ENCODE measurements at places on chromosomes 3 and 15.

DNA sequence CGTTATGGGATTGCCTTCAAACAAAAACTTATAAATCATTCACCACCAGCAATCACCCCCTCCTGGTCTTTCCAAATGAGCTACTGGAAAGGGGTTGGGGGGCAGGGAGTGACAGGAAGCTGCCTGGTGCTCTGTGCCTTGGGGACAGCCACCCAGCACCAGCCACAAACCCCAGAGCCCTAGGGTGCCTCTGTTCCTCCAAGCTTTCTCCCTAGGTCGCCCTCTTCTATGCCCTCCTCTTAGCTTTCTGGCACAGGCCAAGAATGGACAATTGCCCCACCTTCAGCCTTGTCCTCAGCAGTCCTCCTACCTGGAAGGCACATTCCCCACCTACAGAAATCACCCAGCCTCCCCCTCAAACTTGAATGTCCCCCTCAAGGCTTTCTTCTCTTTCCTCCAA lies 3.3 kb downstream of the OXTR start:
- no peak for DNase-seq

GRCh38 chr3:50519471-50520089 lies 16.1 kb upstream of the CACNA2D2 start:
- peak; percentile 49 for DNase-seq

GRCh38 chr3:47581422-47581821 lies 2.8 kb upstream of the CSPG5 start:
- no peak for DNase-seq

DNA sequence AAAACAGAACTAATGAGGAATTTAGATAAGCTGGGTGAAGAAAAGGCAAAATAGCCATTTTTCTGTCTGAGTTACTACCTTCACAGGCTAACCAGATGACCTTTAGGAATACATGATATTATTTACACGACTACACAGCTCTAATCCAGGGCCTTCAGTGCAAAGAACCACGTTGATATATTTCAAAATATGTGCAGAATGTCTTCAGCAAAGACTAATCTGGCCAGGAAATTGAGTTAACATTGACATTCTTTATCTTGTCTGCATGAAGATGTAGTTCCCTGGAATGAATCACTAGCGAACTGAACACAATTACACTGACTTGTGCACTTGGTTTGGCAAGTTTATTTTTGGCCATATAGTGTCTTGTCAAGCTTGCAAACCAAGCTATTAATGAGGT lies 41.5 kb downstream of the PDHB start:
- DNase-seq = no peak

DNA sequence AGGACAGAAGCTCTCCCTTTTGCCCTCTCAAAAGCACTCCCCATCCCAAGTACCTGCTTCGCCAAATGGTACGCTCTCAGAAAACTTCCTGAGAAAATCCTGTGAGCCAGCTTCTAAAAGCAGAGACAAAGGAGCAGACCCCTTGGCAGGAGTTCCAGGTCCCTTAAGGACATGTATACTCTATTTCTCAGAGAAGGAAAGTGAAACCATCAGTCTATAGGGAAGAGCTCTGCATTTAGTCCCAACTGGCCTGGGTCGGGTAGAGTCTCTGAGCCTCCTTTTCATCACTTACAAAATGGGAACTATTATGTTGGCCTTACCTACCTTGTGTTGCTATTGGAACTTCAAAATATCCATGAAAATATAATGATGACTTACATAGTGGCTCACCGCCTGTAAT lies 19.7 kb downstream of the DAPK2 start:
- DNase-seq = no peak

- no peak for DNase-seq
Measured at GRCh38 chr15:45784656-45785055, 149.8 kb downstream of the SQOR start.

DNA sequence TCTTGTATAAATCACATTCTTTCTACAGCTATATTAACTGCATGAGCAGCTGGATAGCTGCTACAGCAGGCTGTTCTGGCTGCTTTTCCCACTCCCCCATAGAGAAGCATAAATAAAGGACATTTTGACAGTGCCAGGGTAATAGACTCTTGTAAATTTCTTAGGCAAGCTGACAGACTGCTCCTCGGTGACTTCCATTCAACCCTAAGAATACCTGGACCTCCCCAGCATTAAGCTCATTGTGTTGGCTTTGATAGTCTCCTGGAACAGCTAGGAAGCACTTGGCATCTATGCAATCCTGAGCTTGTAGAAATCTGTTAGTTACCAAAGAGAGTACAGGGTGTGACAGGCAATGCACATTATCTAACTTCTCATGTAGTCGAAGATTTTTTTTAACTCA lies 475.4 kb downstream of the AGBL1 start:
- no peak for DNase-seq

DNA sequence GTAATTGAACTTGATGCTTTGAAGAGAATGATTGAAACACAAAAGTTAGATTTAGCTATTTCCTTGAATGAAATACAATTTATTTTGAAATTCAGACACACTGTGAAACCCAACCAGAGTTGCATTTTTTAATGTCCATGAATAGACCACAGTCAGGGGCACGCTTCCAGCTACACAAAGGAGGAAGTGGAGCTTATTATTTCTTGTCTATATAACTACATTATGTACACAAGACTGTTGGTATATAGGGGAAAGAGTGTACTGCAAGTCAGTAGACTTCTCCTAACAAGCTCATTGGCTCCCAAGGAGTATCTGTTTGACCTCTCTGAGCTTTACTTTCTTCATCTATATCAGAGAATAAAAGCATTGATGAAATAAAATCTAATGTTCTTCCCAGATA lies 326.2 kb downstream of the RYR3 start:
- DNase-seq = no peak

DNA sequence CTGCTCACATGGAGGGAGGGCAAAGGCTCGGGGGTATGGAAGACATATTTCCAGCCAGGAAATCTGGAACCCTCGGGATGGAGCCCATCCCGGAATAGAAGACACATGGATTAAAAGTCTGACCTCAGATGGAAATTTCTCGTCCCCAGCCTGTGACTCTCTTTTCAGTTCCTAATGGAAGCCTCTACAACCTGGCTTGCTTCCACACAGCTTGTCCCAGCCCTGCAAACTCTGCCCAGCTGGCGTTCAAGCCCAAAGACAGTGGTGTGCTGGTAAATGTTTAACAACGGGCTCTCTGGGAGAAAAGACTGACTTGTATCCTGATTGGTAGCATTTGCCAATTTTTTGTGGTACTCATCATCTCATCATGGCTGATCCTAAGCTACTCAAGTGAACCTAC lies 35.6 kb upstream of the TLE3 start:
- no peak for DNase-seq

DNA sequence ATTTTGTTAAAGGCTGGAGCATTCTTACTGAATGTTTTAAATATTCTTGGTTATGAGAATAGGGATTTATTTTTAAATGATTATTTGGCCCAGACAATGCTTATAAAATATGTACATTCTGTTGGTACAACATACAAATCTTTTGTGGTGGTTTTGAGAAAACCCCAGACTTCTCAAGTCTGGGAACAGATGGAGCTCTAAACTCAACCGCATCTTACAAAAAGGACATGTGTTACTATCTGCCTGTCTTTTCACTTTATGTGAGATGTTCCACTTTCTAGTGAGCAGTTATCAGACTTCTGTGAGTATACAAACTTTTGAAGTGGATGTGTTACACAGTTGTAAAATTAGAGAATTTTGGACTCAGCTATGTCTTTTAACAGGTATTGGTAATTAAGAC lies 135.5 kb upstream of the RBMS3 start:
- no peak for DNase-seq

DNA sequence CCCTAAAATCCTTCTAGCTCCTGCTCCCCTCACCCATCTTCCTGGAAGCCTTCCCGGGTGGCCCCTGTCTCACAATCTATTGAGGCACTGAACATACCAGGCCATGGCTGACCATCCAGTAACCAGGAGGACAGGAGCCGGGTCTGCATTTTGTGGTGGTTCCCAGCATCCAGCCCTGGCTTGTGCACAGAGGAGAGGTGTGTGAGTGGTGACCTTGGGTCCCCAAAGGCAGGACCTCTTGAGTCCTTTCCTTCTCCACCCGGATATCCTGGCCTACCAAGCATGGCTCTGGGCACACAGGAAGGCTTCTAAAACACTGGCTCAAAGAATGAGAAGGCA lies 7.8 kb downstream of the CSK start:
- no peak for DNase-seq

- DNase-seq = no peak
Measured at GRCh38 chr3:12452361-12453330, 31.6 kb upstream of the TSEN2 start.

GRCh38 chr3:77746048-77746447 lies 706.1 kb downstream of the ROBO2 start:
- DNase-seq = no peak

DNA sequence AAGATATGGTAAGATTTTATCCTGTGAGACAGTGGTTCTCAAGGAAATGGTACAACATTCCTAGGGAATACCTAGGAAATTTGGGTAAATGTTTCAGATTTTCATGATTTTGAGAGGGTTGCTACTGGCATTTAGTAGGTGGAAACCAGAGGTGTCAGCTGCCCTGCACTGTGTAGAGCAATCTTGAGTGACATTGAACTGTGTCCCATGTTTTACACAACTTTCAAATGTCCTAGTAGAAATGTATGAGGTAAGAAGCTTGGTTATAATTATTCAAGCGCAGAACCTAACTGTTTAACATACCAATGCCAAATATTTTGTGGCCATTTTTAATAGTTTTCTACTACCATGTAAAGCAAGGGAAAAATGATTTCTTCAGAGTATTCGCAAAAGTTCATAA lies 120.4 kb downstream of the GADL1 start:
- DNase-seq = no peak

GRCh38 chr3:25272090-25272489 lies 156.0 kb upstream of the RARB start:
- no peak for DNase-seq

GRCh38 chr3:181630853-181631252 lies 80.9 kb upstream of the SOX2 start:
- DNase-seq = no peak

GRCh38 chr15:76756381-76756780 lies 148.8 kb downstream of the SCAPER start:
- no peak for DNase-seq

- no peak for DNase-seq
Measured at GRCh38 chr3:143786219-143787191, 61.8 kb downstream of the SLC9A9 start.

- no peak for DNase-seq
Measured at GRCh38 chr15:40238532-40239403, at the start of gene PAK6. Gene PAK6, plus strand, starts transcription at chr15:40239063. Its CDS starts 25,723 bp downstream, at chr15:40264786.

DNA sequence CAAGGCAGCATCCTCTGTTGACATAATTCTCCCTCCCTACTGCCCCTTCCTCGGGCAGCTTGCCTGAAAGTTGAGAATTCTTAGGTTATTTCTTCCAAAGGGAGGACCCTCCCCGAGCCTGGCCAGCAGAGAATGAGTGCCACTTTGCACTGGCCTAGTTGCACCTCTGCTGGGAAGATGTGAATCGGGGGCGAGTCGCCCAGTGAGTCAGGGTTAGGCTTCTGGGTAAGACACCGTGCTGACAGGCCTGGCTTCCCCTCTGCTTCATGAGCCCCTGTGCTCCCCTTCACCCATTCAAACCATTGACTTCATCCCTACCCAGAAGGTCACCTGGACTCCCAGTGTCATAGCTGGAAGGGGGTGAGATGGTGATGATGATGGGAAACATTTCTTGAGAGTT lies 82.3 kb downstream of the AAGAB start:
- no peak for DNase-seq

DNA sequence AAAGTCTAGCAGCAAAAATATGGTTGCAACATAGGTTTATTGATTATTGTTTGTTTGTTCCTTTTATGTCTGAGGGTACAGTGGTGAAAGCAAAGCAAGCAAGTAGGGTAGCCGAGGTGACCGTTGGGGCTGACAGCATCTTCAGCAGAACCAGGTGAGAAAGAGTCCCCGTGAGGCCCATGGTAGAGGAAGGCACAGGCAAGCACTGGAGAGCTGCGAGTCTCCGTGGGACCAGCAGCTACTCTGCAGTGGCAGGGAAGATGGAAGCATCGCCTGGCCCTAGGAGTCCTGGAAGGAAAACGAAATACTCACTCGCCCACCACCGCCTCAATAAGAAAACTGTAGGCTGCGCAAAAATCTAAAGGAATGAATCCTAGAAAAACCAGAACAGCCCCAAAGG lies 25.3 kb upstream of the GABRA5 start:
- no peak for DNase-seq

- no peak for DNase-seq
Measured at GRCh38 chr3:168002786-168003368, 92.8 kb downstream of the GOLIM4 start.

DNA sequence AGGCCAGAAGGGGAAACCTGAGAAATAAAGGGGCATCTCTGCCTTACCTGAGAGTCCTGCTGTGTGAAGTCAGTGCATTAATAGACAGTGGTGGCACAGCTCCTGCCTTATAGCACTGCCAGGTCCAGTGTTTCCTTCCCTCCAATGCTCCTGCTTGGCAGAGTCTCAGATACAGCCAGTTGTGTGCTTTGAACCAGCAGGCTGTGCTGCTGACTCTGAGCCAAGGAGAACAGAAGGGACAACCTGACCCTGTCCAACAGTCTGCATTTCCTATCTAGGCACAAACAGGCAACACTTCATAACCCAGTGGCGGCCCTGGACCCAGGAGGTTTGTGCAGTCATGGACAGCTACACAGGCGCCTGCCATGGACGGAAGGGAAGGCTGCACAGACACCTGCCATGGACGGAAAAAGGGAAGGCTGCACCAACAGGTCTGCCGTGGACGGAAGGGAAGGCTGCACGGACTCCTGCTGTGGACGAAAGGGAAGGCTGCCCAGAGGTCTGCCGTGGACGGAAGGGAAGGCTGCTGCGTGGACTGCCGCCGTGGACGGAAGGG lies 33.9 kb upstream of the PLXNA1 start:
- DNase-seq = no peak

DNA sequence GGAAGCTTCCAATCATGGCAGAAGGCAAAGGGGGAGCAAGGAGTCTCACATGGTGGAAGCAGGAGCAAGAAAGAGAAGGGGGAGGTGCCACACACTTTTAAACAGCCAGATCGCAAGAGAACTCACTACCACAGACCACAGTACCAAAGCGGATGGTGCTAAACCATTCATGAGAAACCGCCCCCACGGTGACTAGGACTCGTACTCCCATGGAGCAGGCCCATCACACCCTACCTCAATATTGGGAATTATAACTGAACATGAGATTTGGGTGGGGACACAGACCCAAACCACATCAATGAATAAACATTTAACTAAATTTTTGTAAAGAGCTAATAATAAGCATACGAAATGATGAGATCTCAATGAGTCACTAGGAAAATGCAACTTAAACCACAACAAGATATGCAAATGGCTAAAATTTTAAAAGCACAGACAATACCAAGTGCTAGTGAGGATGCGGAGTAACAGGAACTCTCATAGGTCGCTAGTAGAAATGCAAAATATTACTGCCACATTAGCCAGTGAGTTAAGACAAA lies 10.0 kb downstream of the MRPS25 start:
- peak; percentile 14 for DNase-seq

GRCh38 chr15:45449916-45450867 lies 71.8 kb upstream of the GATM start:
- no peak for DNase-seq

DNA sequence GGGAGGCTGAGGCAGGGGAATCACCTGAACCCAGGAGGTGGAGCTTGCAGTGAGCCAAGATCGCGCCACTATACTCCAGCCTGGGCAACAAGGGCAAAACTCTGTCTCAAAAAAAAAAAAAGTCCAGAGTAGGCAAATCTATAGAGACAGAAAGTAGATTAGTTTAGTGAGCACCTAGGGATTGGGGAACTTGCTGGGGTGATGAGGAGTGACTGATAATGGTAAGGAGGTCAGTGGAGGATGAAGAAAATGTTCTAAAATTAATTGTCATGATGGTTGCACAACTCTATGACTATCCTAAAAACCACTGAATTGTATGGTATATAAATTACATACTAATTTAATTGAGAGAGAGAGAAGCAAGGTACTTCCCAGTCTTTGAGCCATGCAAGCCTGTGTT lies 27.8 kb upstream of the LYZL4 start:
- no peak for DNase-seq
